ENCODE measurements at places on chromosomes 6 and 20. TPM values are rescaled to one million over a fixed set of nuclear protein-coding genes. Genes with fewer than 3 reads are reported as not detected.

TULP1 gene
- total RNA-seq = not detected

NRSN1 gene
- total RNA-seq = not detected

PRRT1 gene
- total RNA-seq = 2.1 TPM

CAGE1 gene
- 0.19 TPM for total RNA-seq

FOXP4 gene
- 24.7 TPM for total RNA-seq

CDH4 gene
- total RNA-seq = 1.3 TPM

CYP39A1 gene
- total RNA-seq = not detected

ASIP gene
- total RNA-seq = not detected

PET117 gene
- total RNA-seq = 13.0 TPM

FRS3 gene
- 3.9 TPM for total RNA-seq

TRIM40 gene
- not detected for total RNA-seq

TCF21 gene
- not detected for total RNA-seq

REM1 gene
- total RNA-seq = not detected

GRCh38 chr20:60213126-60213893 is 255.1 kb downstream of the CDH26 start:
- H3K27ac ChIP-seq = no peak overlapping the region
- H3K4me1 ChIP-seq = peaks cover 2% of the 10 kb centered on the region
- H3K4me3 ChIP-seq = no peak overlapping the region
- peaks cover 37% of the 10 kb centered on the region for H3K27me3 ChIP-seq
- peak; percentile 70 for DNase-seq
- H3K36me3 ChIP-seq = no peaks in the 10 kb centered on the region

DNA sequence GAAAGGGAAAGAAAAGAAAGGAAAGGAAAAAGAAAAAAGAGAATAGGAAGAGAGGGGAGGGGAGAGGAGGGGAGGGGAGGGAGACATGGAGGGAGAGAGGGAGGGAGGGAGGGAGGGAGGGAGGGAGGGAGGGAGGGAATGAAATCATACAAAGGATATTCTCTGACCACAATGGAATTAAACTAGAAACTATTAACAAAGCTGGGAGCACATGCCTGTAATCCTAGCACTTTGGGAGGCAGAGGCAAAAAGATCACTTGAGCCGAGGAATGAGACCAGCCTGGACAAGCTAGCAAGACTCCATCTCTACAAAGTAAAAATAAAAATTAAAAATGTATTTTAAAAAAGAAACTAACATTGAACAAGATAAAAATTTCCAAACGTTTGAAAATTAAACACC is 62.8 kb downstream of the ILRUN start:
- peak overlapping the region; percentile 34 for H3K27ac ChIP-seq
- no peaks in the 10 kb centered on the region for H3K27me3 ChIP-seq
- peaks cover 18% of the 10 kb centered on the region for H3K4me1 ChIP-seq
- DNase-seq = no peak

- H3K27ac ChIP-seq = no peak overlapping the region
- H3K27me3 ChIP-seq = peaks cover 36% of the 10 kb centered on the region
- no peaks in the 10 kb centered on the region for H3K4me1 ChIP-seq
Measured at GRCh38 chr6:89974834-89975233, 80.6 kb downstream of the GJA10 start.

- peaks cover 10% of the 10 kb centered on the region for H3K4me1 ChIP-seq
- H3K27ac ChIP-seq = no peak overlapping the region
- no peaks in the 10 kb centered on the region for H3K36me3 ChIP-seq
- H3K4me3 ChIP-seq = no peak overlapping the region
Measured at GRCh38 chr6:51842804-51843378, 244.5 kb downstream of the PKHD1 start.

GRCh38 chr6:127328043-127328609 is 15.3 kb downstream of the ECHDC1 start:
- no peak overlapping the region for H3K27ac ChIP-seq
- DNase-seq = no peak
- H3K4me3 ChIP-seq = no peak overlapping the region

DNA sequence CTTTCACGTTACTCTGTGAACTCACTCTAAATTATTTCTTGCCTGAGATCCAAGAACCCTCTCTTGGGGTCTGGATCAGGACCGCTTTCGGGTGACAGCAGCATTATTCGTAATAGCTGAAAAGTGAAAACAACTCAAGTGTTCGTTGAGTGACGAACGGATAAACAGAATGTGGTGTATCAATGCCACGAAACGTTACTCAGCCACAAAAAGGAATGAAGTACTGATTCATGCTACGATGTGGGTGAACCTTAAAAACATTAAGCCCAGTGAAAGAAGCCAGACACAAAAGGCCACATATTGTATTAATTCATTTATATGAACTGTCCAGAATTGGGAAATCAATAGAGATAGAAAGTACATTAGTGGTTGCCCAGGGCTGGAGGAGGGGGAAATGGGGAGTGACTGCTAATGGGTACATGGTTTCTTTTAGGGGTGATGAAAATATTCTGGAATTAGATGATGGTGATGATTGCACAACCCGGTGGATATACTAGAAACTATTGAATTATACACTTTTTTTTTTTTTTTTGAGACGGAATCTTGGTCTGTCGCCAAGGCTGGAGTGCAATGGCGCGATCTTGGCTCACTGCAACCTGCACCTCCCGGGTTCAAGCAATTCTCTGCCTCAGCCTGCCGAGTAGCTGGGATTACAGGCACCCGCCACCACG is 8.4 kb downstream of the PTGIS start:
- H3K4me3 ChIP-seq = no peak overlapping the region
- peaks cover 3% of the 10 kb centered on the region for H3K27me3 ChIP-seq
- DNase-seq = no peak
- H3K36me3 ChIP-seq = peaks cover 17% of the 10 kb centered on the region
- peak overlapping the region; percentile 37 for H3K27ac ChIP-seq

DNA sequence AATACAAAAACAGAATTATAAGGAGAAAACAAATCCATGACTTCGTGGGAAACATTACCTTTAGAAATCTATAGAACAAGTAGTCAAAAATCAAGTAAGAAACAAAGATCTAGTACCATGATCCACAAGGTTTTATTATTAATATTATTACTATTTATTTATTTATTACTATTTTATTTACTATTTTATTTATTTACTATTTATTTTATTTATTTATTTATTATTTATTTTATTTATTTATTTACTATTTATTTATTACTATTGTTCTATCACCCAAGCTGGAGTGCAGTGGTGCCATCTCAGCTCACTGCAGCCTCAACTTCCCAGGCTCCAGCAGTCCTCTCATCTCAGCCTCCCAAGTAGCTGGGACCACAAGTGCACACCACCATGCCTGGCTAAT is 13.5 kb upstream of the ELMO2 start:
- no peak for DNase-seq
- H3K27me3 ChIP-seq = peaks cover 62% of the 10 kb centered on the region
- no peaks in the 10 kb centered on the region for H3K4me1 ChIP-seq
- no peak overlapping the region for H3K27ac ChIP-seq

DNA sequence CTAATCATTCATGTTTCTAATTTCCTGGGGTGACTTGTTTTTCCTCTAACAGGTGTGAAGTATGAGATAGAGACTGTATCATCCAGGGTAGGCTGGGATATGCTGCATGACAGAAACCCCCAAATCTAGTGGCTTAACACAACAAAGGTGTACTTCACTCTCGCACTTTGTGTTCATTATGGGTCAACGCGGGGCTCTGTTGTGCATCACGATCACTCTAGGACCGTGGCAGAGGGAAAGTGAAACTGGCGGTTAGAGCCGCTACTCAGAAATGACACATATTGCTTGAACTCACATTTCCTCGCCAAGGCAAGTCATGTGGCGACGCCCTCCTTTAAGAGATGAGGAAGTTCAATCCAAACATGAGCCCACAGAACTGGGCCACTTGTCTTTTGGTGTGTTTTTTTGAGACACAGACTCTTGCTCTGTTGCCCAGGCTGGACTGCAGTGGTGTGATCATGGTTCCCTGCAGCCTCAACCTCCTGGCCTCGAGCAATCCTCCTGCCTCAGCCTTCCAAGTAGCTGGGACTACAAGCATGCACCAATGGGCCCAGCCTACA is 41.3 kb downstream of the PCNA start:
- H3K4me3 ChIP-seq = no peak overlapping the region
- DNase-seq = no peak
- H3K4me1 ChIP-seq = peaks cover 26% of the 10 kb centered on the region
- no peaks in the 10 kb centered on the region for H3K36me3 ChIP-seq
- no peaks in the 10 kb centered on the region for H3K27me3 ChIP-seq

DNA sequence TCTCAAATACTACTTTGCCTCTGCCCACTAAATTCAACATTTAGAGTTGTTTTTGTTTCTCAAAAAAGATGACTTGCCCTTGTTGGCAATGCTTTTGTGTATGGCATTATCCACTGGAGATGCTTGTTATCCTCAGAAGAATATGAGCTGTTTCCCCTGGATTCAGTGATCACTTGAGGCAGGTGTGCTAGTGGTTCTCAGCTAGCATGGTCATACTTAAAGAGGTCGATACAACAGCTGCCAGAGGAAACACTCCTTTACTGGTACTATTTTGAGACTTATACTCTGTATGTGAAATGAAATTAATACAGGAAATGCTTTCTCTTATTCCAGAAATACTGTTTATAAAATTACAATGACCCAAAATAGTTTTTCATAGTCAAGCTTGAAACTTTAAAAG is 122.5 kb downstream of the HIVEP1 start:
- H3K36me3 ChIP-seq = peaks cover 21% of the 10 kb centered on the region
- H3K4me1 ChIP-seq = peaks cover 35% of the 10 kb centered on the region
- H3K4me3 ChIP-seq = no peak overlapping the region
- no peak for DNase-seq
- no peak overlapping the region for H3K27ac ChIP-seq
- no peaks in the 10 kb centered on the region for H3K27me3 ChIP-seq

DNA sequence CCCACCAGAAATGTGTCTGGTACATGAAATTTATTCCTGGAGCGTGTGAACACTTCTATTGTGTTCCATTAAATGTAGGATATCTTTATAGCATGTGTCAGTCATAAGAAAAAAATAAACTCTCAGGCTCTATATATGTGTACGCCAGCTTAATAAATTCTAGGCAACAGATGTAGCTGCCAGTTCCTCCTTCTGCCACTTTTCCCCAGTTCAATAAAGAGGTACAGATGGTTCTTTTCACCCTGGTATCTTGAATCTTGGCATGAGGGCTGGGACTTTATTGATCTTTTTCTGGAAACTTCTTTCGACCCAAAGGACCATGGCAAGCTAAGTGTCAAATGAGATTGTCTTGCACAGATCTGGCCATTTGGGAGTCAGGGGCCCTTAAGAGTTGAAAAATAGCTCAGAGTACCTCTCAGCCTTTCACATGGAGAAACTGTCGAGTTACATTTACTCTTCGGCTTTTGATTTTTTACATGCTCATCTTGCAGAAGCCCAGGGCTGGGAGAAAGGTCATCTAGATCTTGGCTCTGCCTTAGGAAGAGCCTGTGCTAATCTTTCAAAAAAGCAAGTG is 240.9 kb downstream of the DOK5 start:
- DNase-seq = no peak
- no peaks in the 10 kb centered on the region for H3K4me1 ChIP-seq
- no peak overlapping the region for H3K27ac ChIP-seq
- H3K27me3 ChIP-seq = no peaks in the 10 kb centered on the region

DNA sequence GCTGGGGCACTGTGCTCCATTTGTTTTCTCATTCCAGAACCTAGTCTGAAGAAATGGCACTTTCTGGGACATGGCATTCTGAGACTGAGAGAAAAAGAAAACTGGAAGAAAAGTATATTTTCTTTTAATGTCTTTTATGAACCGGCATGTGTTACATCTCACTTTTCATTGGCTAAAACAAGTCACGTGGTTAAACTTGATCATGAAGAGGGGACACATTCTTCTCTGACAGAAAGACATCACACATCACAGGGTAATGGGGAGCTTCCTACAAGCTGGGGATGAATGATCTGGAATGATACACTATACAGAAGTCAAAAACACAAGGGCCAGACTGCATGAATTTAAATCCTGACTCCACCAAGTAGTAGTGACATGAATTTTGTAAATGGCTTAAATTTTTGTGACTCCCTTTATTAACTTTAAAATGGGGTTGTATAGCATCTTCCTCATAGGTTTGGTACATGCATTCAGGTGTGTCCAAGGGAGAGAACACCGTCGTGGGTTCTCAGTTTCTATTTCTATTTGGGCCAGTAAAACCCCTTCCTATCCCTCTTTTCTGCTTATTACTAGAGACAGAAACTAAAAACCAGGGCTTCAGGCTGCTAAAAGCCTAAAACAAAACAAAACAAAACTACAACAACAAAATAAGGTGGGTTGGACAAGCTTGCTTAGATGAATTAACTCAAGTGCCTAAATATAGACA is 61.7 kb upstream of the GFRAL start:
- H3K4me1 ChIP-seq = no peaks in the 10 kb centered on the region
- H3K27me3 ChIP-seq = peaks cover 2% of the 10 kb centered on the region
- H3K27ac ChIP-seq = no peak overlapping the region
- H3K36me3 ChIP-seq = no peaks in the 10 kb centered on the region
- no peak for DNase-seq

DNA sequence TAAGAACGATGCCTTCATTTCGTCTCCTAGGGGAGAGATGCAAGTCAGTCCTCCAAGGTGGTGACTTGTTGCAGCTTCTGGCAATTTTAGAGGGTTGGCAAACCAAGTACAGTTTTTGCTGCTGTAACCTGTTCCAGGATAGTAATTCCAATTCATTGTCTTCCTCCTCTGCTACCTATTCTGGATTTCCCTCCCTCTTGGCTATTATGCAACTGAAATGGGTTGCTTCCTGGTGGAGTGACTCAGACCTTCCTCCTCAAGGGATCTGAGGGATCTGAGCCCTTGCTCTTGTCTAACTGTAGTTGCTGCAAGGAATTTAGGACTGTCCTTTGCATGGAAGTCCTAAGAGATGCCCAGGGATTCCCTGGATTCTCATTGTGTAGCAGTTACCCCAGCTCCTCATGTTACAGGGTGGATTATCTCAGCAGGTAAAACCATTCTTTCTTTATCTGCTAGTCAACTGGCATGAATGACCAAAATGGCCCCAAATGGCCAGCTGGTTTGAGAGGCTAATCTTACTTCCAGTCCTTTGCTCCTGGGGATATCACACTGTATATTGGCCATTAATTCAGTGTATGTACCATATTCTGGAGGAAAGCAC is 17.6 kb upstream of the ELMO2 start:
- no peaks in the 10 kb centered on the region for H3K36me3 ChIP-seq
- peaks cover 71% of the 10 kb centered on the region for H3K27me3 ChIP-seq
- H3K27ac ChIP-seq = no peak overlapping the region
- H3K4me1 ChIP-seq = no peaks in the 10 kb centered on the region
- H3K4me3 ChIP-seq = no peak overlapping the region

DNA sequence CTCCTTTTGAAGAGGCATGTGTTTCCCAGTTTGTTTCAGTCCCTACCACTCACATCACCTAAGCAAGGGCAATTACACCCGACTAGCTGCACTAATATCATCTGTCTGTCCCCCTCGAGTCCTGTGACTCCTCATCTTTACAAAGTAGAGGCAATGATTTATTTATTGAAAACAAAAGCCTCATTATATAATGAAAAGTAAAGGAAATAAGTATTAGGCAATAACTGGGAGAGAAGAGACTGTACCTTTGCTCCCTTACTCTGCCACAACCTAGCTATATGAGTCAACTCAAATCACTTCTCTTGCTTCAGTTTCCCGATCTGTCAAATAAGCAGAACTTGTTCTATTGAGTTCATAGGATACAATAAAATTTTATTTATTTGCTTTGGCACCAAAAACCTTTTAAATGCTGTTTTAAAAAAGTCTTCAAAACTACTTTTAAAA is 38.9 kb downstream of the CSNK2A1 start:
- H3K4me1 ChIP-seq = peaks cover 13% of the 10 kb centered on the region
- H3K4me3 ChIP-seq = no peak overlapping the region
- peaks cover 44% of the 10 kb centered on the region for H3K36me3 ChIP-seq
- no peak overlapping the region for H3K27ac ChIP-seq

GRCh38 chr6:14950103-14950969 is 295.5 kb upstream of the JARID2 start:
- H3K4me3 ChIP-seq = no peak overlapping the region
- peaks cover 2% of the 10 kb centered on the region for H3K4me1 ChIP-seq
- no peak overlapping the region for H3K27ac ChIP-seq
- peaks cover 4% of the 10 kb centered on the region for H3K27me3 ChIP-seq
- DNase-seq = no peak
